ENCODE measurements at places on chromosomes 3 and 15. TPM values are rescaled to one million over a fixed set of nuclear protein-coding genes. Genes with fewer than 3 reads are reported as not detected.

- DNase-seq, result no peak
These were observed 62.3 kb upstream of the ARL8B start for GRCh38 chr3:5059782-5060181.

DNA sequence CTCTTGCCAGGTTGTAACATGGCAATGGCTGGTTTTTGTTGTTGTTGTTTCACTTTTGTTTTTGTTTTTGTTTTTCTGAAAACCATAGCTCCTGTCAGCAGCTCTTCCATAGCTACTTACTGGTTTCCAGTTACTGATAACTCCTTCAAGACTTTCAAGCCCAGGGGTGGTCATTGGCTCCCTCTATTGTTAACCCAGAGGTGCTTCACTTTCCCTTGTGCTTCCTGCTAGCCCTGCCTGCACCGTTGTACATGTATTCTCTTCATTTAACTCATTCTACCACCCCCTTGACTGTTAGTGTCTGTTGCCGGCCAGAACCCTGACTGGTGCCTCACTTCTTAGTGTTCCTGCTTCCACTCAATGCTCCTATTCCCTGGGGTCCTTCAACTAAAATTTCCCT, 4.2 kb upstream of the TRAT1 start:
- DNase-seq, result no peak

DNA sequence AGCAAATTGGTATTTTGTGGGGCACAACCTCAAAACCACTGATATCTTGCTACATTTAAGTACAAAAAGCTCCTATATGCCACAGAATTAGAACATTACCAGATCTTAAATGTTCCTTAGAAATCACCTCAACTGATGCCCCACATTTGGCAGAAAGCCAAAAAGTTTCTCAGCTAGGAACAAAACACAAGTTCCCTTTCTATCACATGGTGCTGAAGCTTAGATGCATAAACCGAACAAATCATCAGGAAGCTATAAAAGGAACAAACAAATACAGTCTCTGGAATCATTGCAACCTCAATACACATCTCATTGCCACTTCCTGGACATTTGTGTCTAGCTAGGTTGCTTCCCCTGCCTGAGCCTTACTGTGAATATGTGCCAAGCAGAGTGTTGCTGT, 492.6 kb downstream of the LPP start:
- no peak for DNase-seq

DNA sequence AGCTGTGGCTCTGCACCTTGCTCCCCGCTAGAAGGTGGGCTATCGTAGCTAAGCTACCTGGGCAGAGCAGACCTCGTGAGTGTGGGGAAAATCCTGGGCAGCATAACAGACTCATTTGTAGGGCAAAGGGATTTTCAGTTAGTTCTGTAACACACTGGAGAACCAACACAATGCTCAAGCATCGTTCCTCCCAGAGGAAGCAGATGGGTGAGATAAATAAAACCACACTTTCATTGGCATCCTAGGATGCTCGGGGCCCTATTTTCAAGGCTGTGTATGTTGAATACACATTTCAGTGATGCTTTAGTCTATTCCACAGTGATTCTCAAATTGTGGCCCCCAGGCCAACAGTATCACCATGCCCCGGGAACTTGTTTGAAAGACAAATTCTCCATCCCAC, 20.0 kb downstream of the LIPC start:
- no peak for DNase-seq

- DNase-seq, result peak; percentile 16
These were observed 86.6 kb downstream of the NR2F2 start for GRCh38 chr15:96416934-96417759.

- no peak for DNase-seq
These were observed 55.8 kb upstream of the NR2F2 start for GRCh38 chr15:96274698-96275097.

GRCh38 chr3:174441588-174442301, 417.4 kb upstream of the NAALADL2 start:
- DNase-seq, result peak; percentile 23

DNA sequence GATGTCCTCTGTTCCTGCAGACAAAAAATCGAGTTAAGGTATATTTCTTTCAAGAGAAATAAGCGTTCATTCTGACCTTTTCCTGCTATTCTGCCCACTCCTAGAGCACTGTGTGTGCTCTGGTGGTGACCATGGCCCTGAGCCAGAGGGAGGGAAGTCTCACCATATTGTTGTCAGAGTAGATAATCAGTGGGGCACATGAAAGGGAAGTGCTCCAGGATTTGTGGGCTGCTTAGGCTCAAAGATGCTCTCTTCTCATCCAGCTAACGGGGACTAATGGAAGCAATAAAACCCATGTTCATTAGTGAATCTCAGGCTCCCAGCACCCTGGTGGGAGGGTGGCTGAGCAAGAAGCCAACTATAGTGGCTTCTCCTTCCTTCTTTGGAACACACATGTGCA, 70.7 kb upstream of the EOMES start:
- DNase-seq, result no peak

GRCh38 chr3:193945143-193945542, 190.8 kb upstream of the HES1 start:
- DNase-seq, result peak; percentile 10

CEMIP gene
- 131 TPM for total RNA-seq

CCDC51 gene
- 15.5 TPM for total RNA-seq

TTLL13 gene
- under 0.01 TPM for total RNA-seq

RARRES1 gene
- 6.4 TPM for total RNA-seq

Data from fibroblast of villous mesenchyme (primary cell).